ENCODE measurements at places on chromosomes 3 and 15.

- no peak for DNase-seq
Observed at GRCh38 chr3:143571548-143571947, 276.7 kb downstream of the SLC9A9 start.

- DNase-seq = no peak
Observed at GRCh38 chr3:194184801-194185200, 48.9 kb downstream of the HES1 start.

GRCh38 chr3:145005427-145005826 is 1033.8 kb downstream of the DIPK2A start:
- no peak for DNase-seq

DNA sequence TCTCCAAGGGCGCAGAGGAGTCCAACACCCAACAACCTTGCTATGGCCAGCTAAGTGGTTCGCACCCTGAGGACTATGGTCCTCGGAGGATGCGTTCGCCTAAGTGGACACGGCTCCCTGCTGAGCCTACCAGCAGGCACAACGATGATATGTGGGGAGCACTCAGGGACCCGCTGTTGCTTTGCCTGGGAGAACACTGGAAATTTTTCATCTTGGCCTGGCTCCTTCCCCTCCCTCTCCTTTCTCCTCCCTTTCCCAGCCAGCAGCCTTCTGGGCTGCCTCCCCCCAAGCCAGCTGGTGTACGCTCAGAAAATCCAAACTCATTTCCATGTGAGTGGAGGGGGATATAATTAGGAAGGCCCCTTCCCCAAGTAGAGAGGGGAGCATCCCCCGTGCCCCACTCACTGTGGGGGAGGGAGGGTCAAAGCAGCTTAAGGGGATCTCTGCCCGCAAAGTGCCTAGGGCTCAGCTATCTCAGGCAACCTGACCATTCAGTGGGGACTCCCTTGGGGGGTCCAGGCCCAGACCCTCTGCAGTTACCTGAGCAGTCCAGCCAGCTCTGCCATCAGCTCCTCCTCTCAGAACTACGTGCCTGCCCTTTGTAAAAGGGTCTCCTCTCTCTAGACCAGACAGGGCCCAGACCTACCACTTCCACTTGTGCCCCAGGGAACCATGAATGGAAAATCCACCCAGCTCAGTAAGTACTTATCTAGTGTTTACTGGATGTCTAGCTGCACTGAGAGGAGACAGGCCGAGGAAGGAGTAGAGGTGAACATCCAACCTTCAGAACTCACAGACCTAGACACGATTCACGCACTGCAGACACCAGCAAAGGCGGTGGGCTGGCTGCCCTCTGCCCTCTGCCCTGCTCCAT is 742 bp upstream of the SEMA7A start:
- no peak for DNase-seq

DNA sequence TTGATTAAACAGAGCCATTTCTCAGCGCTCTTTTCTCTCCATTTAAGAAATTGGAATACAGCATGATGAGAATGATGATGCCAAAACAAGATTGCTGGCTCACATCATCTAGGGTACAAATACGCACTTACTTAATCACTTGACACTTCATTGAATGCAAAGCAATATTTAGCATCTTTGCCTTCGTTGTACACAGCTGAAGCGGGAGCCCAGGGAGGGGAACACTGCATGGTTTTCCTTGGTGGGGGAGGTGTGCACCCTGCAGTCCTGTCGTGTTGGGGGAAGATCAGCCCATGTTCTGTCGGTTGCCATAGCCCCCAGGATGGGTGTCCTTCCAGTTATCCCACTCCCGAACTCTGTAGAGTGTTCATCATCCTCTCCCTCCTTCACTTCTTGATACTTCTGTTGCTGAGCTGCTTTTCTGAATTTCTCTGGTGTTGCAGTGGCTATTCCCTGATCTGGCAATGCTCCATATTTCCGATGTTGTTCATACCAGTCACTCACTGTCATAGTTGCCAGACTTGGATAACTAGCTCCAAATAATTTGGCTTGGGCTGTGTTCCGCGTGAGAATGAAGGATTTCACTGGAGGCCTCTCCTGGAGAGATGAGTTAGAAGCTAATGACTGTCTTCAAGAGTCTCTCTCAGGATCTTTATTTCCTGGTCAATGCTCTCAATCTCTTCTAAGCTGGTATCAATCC is 50.1 kb upstream of the DYNC1LI1 start:
- no peak for DNase-seq

DNA sequence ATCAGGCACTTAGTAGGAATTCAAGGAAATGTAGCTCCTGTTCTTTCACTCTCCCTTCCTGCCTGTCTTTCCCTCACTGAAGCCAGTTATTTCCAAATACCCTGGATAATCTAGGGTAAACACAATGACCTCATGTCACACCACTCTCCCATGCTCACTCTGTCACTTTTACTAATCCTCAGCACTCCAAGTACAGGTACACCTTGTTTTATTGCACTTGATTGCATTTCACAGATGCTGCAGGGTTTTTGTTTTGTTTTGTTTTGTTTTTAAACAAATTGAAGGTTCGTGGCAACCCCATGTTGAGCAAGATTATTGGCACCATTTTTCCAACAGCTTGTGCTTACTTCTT is 40.8 kb downstream of the PPM1L start:
- no peak for DNase-seq

- DNase-seq = peak; percentile 9
Observed at GRCh38 chr3:44058022-44058867, 183.4 kb upstream of the TOPAZ1 start.

GRCh38 chr3:49359623-49360022 is 1.5 kb upstream of the GPX1 start:
- no peak for DNase-seq

DNA sequence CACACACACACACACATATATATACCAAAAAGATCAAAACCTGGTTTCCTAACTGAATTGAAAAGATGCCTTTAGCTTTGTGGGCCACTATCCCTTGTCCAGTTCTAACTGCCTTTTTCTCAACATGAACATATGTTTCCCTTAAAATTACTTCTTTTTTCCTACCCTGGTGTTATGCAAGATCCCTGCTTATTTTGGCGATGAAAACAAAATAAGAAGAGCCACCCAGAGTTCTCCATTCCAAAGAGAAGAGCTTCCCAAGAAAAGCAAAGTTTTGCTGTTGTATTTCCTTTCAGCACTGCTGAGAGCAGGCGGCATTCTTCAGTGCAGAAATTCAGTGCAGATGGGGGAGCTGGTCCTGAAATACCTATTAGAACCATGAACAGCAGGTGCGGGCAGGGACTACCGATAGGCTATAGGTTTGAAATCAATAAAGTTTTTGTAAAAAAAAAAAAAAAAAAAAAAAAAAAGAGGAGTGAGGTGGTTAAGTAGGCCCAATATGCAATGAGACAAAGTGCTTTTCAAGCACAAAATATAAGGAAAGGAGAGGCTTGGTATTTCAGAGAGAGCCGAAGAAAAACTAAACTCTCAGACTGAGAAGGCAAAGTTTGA is 238.0 kb downstream of the FOXP1 start:
- no peak for DNase-seq

DNA sequence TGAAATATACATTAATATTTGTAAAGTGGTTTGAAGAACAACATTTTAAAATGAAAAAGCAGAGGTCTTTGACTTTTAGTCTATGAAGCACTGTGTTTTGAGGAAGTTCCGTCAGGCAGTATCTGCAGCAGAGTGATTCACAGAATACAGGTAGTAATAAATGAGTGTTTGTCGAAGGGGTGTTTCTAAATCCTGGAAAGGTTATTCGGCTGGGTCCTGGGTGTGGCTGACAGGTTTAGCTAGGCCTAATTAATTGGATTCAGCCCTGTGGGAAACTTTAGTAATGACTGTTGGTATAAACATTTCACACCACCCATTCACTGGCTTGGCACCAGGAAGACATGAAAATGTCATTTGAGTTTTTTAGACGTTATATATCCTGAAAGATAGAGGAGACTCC is 51.3 kb downstream of the TIPARP start:
- no peak for DNase-seq

- no peak for DNase-seq
Observed at GRCh38 chr15:72421484-72421883, 23.4 kb downstream of the TMEM202 start.

DNA sequence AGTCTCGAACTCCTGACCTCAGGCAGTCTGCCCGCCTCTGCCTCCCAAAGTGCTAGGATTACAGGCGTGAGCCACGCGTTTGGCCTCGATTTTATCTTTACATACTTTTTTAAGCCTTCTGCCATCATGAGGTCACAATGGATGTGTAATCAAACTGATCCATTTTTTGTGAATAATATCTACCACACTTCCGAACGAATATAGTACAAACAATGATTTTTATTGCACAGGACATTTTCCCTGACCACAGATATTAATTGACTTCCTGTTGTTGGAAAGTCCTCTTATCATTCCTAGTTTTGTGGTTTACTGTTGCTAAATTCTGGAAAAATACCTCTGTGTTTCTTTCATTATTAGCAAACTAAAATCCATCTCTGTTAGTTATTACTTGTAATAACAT is 68.9 kb downstream of the MINDY2 start:
- no peak for DNase-seq

- no peak for DNase-seq
Observed at GRCh38 chr3:65352951-65353350, 665.2 kb upstream of the ADAMTS9 start.

DNA sequence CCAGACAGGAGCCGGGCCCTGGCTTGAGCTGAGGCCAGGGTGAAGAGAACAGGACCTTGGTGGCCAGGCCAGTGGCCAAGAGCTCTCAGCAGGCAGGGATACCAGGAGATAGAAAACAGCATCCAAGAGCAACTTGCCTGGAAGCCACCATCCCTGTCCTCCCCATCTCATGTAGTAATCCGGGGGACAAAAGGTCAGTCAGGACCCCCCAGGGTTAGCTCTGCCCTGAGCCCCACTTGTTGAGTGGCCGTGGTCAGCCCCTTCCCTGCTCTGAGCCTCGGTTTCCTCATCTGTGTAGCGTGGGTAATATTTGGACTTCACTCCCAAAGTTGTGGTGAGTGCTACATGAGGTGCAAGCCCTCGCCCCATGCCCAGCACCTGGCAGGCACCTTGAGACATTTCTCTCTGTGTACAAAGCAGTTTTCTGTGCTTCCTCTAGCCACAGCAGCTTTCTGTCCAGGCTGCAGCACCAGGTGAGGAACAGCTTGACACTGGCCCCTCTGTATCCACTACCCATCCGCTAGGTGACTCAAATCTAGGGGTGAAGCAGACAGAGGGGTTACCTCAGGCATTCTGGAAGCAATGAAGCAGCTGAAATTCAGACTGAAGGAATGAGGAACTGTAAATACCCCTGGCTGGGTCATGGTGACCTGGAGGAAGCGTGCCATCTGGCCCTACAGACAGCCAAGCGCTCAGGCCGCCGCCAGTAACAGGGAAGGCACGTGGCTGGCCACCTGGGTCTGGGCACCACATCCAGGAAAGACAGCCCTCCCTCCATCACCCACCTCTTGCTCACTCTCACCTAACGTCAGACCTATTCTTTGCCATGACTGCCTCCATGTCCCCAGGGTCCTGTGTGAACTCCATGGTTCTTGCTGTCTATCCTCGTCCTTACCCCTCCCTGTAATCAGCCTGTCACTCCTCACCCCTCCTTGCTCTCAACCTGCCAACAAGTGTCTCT is 6.7 kb downstream of the CISH start:
- DNase-seq = no peak

DNA sequence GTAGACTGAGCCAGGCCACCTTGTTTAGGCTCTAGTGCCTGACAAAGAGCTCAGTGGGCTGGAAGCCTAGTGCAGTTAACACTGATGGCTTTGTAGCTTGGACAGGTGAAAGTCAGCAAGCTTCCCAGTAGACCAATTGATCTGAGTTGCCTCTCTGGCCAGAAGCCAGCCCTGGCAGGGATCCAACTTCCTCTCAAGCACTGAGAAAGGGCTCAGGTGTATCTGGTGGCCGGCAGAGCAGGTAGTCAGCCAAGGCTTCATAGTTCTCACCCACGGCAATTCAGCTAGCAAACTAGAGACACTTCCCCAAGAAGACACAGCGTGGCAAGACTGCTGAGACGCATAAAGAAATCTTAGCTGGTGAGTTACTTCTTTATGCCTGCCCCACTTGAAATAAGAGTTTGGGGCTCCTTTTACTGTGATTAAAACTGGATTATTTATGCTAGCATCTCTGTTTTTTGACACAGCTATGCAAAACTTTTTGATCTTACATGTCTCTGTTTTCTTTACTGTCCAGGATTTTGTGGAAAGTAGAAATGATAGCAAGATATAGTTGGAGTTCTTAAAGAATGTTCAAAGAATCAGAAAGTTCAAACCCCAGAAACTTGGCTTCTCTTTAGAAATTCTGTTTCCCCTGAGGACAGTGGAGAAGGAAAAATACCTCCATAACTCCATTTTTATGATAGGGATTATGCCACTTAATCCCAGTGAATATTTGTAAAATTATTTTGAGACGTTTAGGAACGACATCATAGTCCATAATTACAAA is 8.4 kb upstream of the CA12 start:
- no peak for DNase-seq

DNA sequence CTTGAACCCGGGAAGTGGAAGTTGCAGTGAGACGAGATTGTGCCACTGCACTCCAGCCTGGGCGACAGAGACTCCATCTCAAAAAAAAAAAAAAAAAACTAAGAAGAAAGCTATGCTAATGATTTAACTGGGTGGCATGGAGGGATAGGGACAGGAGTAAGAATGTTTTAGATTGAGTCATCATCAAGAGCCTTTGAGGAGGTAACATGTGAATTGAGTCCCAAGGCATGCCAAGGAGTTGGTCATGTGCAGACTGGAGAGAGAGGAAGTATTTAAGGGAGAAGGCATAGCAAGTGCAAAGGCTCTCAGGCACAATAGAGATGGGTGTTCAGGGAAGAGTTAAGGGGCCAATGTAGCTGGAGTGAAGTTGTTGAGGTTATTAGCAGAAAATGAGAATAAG is 9.1 kb downstream of the BNC1 start:
- DNase-seq = no peak

DNA sequence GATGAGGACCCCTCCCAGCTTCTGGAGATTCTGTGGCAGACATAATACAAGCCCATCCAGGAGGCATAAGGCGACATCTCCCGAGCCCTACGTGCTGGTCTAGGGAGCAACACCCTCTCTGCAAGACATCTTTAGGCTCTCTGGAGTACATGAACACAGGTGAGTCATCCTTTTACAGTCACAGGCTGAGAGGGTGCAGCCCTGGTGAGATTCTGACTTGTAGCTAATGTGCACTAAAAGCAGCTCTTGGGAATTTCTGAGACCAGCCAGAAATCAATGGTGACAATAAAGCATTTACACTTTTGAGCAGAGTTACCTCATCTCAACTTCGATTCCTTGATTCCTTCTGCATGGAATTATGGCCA is 131.1 kb downstream of the XXYLT1 start:
- no peak for DNase-seq

- DNase-seq = no peak
Observed at GRCh38 chr3:75171630-75172230, 492.4 kb upstream of the FRG2C start.
